B cell (primary cell): ENCODE measurements at places on chromosomes 1 and 21.
A peak's percentile ranks its signal among the peaks of the same experiment; 100 is the strongest.

DNA sequence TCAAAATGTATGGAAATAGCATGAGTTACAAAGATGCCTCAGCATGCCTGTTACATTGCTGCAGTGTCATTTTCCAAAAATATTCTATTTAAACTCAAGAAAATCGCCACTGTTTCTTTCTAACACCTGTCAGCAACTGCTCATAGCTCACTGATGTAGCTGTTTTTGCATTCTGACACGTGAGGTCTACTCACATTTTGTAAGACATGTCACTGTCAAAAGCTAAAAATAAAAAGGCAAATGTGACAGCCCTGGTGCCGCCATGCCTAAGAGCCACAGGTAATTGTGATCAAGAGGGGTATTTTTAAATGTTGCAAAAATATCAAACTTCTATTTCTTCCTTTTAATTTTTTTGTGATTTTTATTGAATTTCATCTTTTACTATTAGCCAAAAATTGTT is 556.2 kb upstream of the TMPRSS15 start:
- no peak for DNase-seq

DNA sequence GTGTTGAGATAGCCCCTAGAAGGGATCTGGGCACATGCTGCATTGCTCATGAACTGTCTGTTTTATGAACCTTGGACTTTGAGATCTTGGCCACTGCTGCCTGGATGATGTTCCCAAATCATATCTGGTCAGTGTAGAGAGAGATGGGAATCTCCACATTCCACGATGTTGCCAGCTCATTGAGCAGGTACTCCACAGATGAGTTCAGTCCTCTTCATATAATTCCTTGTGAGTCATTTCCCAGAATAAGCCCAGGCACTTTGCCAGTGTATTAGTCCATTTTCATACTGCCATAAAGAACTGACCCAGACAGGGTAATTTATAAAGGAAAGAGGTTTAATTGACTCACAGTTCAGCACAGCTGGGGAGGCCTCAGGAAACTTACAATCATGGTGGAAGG is 254.0 kb upstream of the RUNX1 start:
- no peak for DNase-seq

DNA sequence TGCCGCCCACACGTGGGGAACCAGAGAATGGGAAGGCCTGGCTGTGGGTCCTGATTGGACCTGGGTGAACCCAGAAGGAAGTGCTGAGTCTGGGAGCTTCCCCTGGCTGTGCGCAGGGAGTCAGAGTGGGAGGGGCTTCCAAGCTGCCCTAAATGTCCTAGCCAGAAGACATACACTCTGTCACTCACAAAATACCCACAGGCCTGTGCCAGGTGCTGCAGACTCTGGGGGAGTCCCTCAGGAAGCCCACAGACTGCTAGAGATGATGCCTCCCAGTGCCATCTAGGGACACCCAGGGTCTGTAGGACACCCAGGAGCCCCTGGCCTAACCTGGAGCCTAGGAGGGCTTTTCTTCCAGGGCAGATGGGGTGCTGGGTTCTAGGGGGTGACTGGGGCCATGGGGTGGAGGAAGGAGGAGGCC is 33.7 kb upstream of the LRP8 start:
- DNase-seq, result no peak

- DNase-seq, result no peak
Observed at GRCh38 chr1:178571807-178572206, 58.9 kb downstream of the TEX35 start.

GRCh38 chr1:82950606-82951200 is 1048.2 kb downstream of the TTLL7 start:
- no peak for DNase-seq

DNA sequence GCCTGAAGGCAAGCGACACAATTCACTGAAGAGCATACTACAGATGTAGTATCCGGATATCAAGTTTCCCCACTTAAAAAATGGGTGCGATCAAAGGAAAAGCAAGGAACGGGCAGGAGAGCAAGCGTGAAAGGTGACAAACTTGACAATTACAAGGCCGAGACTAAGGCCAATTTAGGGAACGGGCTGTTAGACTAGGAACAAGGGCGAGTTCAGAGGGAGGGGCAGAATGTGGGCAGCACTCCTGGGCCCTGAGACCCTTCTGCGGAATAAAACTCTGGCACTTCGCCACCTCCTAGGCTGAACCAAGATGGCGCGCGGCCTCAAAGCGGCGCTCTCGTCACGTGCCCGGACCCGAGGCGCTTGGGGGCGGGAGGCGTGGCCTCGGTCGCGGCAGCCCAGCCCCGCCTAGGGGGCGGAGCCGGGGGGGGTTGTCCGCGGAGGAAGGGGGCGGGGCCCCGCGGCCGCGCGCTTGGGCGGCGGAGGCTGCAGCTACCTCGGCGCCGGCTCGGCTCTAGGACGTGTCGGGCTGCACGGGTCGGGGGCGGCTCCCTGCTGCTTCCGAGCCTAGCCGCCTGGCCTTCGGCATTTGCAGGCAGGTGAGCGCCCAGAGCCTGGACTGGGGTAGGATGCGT is at the start of gene PPFIA4:
Gene PPFIA4 (plus strand): TSS at position 461 of the 635 bp plus-strand sequence. CDS start 12,518 bp downstream, outside the sequence.
- DNase-seq, result peak; percentile 90

- DNase-seq, result peak; percentile 58
Observed at GRCh38 chr1:159900086-159900680, at the start of gene CFAP45. TSS of gene CFAP45 (minus strand) at chr1:159900165. CDS start at chr1:159900098, 67 bp downstream.

DNA sequence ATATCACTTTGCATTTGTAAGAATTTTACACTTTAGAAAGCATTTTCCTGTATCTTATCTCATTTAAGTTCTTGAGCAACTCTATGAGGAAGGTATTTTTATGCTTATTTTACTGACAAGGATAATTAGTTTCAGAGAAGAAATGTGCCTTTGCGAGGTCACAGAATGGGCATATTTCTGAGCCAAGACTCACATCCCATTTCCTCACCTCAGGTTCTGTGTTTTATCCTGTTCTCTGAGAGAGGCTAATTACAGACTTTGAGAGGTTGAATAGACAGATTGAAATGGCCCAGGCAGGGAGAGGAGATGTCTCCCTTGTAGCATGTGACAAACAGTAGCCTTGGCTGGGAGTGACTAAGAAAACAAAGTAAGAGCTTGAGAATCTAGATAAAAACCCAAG is 39.1 kb upstream of the ZC3H11B start:
- DNase-seq, result no peak

DNA sequence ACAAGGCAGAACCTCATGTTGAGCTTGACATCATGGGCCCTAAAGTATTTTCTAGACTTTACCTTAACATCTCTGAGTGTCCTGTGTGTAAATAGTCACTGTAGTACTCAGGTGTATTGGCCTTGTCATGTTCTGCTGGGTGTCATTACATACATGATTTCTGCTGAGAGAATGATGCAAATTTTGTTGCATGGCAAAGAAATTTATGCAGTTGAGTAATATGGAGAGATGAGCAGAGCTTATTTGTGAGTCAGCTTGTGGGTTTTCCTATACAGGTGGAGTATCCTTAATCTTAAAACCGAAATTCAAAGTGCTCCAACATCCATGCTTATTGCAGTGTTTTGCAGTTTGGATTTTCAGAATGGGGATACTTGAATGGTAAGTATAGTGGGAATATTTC is 36.6 kb downstream of the RGL1 start:
- no peak for DNase-seq

GRCh38 chr1:37666241-37666867 is 26.0 kb upstream of the CDCA8 start:
- DNase-seq, result no peak

- DNase-seq, result no peak
Observed at GRCh38 chr1:231734417-231734816, 107.8 kb downstream of the DISC1 start.

GRCh38 chr1:234975122-234975940 is 153.3 kb downstream of the TOMM20 start:
- DNase-seq, result no peak

GRCh38 chr1:29546496-29546895 is 310.2 kb downstream of the PTPRU start:
- no peak for DNase-seq

GRCh38 chr1:32876341-32877210 is 5.9 kb upstream of the FNDC5 start:
- DNase-seq, result peak; percentile 67

DNA sequence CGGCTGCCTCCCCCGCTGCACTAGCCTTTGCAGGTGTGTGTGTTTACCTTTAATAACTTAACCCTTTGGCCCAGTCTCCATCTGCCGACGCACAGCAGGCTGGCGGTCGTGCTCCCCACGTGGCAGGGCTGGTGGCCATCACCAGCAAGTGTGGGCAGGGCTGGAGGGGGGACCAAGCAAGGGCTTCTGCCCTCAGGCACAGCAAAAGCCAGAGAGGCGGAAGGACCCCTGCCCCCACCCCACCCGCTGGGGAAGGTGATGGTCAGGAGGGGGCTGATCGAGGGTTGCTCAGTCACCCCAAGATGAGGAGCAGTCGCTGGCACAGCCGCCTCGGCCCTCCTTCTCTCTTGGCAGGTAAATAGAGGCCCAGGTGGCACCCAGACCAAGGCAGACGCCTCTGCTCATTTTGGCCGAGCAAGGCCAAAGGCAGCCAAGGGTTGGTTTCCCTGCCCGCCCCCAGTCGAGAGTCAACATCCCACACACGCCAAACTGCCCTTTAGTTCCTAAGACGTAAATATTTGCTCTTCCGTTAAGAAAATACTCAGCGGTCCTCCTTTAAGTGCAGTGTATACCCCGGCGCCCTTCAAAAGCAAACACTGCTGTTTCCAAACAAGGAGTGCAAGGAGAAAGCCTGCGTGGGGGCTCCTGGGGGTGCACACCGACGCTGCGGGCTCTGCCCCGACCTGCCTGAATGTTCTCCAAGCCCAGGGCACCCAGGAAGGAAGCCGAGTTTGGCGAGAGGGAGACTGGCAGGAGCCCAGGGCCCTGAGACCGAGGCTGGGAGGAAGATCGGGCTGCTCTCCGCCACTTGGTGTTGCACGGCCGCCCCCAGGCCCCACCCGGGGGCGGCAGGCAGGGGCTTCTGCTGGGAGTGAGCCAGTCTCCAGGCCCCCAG is 82.7 kb downstream of the SIK1 start:
- no peak for DNase-seq

- no peak for DNase-seq
Observed at GRCh38 chr1:231750818-231751362, 124.3 kb downstream of the DISC1 start.

DNA sequence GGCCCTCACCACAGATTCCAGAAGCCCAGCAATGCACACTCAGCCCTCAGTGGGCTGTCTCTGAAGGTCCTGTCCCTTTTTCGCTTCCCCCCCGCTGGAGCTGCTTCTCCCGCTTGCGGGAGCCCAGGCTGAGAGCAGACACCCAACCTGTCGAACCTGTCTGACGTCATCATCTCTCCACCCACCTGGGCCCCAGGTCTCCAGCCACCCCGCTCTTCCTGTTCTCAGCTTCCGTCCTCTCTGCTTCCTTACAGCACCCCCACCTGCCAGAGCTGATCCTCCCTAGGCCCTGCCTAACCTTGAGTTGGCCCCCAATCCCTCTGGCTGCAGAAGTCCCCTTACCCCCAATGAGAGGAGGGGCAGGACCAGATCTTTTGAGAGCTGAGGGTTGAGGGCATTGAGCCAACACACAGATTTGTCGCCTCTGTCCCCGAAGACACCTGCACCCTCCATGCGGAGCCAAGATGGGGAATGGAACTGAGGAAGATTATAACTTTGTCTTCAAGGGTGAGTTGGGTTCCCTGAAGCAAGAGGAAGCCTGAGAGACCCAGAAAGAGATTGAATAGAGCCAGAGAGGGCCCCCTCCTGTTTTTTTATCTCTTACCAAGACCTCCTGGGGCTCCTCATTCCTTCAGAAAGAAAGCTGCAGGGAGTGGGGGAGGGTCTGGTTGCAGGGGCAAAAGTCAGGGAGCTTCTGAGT is at the start of gene RAB25:
Gene RAB25 (plus strand): TSS at position 224 of the 700 bp plus-strand sequence. CDS start 241 bp downstream, at position 465.
- peak; percentile 15 for DNase-seq

GRCh38 chr1:189206617-189207016 is 1271.0 kb downstream of the BRINP3 start:
- no peak for DNase-seq

GRCh38 chr1:155910621-155911121 is 478 bp downstream of the RIT1 start:
- peak; percentile 58 for DNase-seq

GRCh38 chr1:17846341-17846740 is 91.2 kb downstream of the ACTL8 start:
- no peak for DNase-seq

DNA sequence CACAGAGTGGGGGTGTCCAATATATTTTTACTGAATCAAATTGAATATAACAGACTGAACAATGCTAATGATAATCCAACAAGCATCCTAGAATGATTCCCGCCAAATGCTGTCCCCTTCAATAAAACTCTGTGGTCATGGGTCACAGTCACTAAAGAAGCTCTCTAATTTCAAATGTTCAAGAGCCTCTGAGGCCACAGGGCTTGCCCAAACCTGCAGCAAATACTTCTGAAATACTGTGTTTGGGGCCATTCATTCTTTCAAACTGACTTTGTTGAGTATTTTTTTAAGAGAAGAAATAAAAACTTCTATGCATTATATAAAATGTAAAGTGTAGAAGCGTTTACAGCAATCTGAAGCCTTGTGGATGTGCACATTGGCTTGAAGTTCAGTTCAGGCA is 7.6 kb upstream of the BEND5 start:
- DNase-seq, result no peak

DNA sequence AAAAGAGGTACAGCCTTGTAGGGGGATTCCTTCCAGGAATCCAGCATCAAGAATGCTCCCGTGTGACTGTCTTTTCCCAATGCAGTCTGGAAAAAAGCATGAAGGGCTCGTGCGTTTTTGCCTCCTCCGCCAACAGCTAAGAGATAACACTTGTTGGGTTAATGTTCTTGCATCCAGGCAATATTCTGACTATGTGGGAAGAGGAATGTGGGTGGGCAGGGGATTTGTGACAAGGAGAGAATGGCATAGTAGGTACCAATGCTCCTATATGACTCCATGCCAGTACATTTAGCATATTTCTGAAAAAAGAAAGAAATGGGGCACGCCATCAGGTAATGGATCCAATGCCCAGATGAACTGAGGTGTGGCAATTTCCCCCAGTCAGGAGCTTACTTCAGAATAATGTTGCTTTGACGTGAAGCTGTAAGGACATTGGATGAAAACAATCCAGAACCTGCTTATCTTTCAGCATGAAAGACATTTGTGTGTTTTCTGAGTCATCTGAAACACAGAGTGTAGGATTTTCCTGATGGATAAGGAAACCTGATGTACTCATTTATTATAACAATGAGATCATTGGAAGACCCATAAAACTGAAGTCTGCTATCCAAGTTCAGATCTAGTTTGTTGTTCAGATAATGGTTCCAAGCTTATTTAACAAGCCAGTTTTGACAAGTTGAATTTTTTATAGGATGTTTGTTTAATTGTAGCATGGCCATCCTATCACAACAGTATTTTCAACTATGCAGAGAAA is 105.5 kb downstream of the LYPLAL1 start:
- no peak for DNase-seq

- no peak for DNase-seq
Observed at GRCh38 chr1:10338611-10339010, 60.3 kb upstream of the PGD start.

- no peak for DNase-seq
Observed at GRCh38 chr1:80657707-80658106, 1143.0 kb upstream of the ADGRL2 start.

- DNase-seq, result no peak
Observed at GRCh38 chr21:35619184-35619583, 441.1 kb downstream of the SETD4 start.

- no peak for DNase-seq
Observed at GRCh38 chr1:61358770-61359455, 276.6 kb downstream of the NFIA start.
